Thoracic aorta endothelial cell (primary cell): ENCODE measurements at places on chromosomes 12 and 14. TPM values are rescaled to one million over a fixed set of nuclear protein-coding genes. Genes with fewer than 3 reads are reported as not detected.

LRRC10 gene
- not detected in 2 replicates for total RNA-seq

AICDA gene
- total RNA-seq, result not detected in 2 replicates

FZD10 gene
- total RNA-seq, result not detected in 2 replicates

RNASE3 gene
- not detected in 2 replicates for total RNA-seq

SERPINA3 gene
- 0.40 TPM in 1 of 2 replicates, not detected in the other for total RNA-seq

TPH2 gene
- not detected in 2 replicates for total RNA-seq

RNASE1 gene
- total RNA-seq, result 38.3 and 105 TPM in 2 replicates

AQP6 gene
- not detected in 2 replicates for total RNA-seq

GLRX5 gene
- 50.4 and 60.3 TPM in 2 replicates for total RNA-seq

CLEC2A gene
- total RNA-seq, result not detected in 2 replicates

FGF6 gene
- not detected in 2 replicates for total RNA-seq

ARHGDIB gene
- total RNA-seq, result 572 and 717 TPM in 2 replicates

B4GALNT1 gene
- total RNA-seq, result 0.14 and 0.27 TPM in 2 replicates

FAM222A gene
- 0.50 and 0.93 TPM in 2 replicates for total RNA-seq
